ENCODE measurements at places on chromosomes 5 and 9.

DNA sequence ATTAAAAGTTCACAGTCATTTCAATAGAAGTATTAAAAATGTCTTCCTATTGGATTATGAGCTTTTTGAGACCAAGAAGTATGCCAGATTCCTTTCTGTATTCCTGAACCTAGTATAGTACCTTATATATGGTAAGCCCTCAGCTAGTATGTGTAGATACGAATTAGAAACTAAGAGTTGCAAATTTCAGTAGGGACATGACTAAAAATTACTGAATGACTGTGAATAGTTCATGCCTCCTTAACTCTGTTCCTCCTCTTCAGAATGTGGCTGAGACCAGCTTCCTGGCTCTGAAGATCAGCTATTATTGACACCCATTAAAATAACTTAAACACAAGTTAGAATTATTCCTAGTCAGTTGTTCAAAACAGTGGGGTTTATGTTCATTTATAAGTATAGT lies 19.7 kb downstream of the KDM3B start:
- no peak for DNase-seq

- no peak for DNase-seq
Measured at GRCh38 chr5:180026734-180027458, 44.7 kb downstream of the RNF130 start.

DNA sequence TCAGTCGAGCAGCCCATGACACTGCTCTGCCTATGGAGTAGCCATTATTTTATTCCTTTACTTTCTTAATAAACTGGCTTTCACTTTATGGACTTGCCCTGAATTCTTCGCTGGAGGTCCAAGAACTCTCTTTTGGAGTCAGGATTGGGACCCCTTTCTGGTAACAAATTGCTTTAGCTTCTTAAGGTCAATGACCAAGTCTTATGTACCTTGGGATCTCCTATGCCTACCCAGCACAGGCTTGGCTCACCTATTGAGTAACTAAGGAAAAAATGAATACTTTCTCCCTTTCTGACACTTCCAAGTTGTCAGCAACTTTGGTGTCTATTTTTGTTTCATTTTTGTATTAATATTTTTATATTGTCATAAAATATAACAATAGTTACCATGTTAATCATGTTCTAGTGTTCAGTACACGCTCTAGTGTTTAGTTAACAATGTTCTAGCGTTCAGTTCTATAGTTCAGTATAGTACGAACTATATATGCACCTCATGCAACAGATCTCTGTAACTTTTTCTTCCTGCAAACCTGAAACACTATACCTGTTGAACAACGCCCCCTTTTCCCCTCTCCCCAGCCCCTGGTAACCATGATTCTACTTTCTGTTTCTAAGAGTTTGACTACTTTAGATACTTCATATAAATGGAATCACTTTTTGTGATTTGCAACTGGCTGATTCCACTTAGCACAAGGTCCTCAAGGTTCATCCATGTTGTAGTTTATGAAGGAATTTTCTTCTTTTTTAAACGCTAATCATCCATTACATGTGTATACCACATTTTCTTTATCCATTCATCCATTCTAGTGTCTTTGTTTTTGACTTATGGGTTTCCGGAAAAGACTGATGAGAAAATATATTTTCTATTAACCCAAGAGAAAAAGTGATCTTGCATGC lies 1.8 kb upstream of the RHOBTB3 start:
- DNase-seq: no peak

GRCh38 chr9:129548571-129549135 lies 72.2 kb downstream of the C9orf50 start:
- no peak for DNase-seq

- no peak for DNase-seq
Measured at GRCh38 chr5:172407241-172407691, 47.1 kb downstream of the SH3PXD2B start.

DNA sequence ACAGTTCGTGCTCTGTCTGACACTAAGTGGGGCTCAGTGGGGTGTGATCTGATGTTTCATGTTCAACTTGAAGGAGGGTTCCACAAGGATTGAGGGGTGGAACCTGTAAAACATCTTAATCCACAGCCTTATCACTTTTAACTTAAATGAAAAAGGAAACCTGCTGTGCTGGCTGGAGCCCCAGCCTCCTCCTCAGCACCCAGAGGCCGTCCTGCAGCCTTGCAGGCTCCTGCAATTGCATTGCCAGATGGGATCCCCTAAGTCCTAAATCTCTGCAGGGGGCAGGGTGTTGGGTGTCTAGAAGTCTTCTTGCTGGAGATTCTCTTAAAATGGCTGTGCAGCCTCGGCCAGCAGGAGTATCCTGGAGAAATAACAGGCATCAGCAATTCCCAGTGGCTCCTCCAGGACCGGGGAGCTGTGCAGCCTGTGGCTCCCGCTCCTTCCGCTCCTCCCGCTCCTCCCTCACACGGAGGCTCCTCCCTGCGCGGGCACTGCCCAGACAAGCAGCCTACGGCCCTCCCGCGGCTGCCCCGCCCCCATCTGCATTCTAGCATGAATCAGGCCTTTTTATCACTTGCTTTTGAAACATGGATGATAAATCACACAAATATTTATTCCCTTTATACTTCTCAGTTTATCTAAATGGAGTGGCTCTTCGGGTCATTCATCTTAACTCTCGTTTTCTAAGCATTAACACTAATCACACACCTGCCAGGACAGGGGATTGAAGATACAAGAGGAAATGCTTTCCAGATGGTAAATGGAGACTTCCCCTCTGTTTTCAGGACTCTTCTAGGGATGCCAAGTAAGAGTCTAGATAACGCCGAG lies 131.0 kb downstream of the ADAMTS16 start:
- DNase-seq: peak; percentile 57

- peak; percentile 65 for DNase-seq
Measured at GRCh38 chr5:86979811-86980411, 287.8 kb upstream of the RASA1 start.

DNA sequence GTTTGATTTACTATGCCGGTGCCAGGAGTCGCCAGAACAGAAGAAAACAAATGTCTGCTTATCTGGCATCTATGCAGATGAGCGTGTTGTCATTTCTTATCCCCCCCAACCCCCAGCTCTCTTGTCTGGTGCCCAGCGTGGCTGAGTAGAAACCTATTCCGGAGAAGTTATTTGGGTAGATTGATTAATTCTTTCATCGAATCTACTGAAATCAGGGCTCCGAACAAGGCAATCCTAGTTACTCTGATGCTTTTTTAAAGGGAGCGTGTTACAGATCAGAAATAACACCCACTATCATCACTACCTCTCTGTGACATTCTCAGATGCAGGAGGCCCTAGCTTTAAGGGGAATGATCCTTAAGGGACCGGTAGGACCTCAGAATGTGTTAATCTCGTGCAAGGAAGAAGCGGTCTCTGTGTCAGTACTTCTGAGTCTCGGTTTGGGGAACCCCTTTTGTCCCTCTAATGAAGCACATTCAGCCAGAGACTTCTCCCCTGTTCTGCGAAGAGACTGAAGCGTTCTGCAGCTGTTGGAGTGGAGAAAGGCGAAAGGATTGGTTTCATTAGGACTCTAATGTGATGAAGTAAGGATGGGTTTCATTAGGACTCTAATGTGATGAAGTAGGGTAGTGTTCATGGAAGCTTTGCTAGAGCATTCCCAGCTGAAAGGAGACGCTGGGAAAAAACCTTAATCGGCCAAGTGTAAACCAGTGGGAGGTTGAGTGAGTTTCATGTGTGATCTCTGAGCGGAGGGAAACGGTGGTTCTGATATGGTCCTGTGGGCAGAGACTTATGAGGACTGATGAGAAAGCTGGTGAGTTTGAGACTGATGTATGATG lies 1.5 kb downstream of the PIP5K1B start:
- no peak for DNase-seq

DNA sequence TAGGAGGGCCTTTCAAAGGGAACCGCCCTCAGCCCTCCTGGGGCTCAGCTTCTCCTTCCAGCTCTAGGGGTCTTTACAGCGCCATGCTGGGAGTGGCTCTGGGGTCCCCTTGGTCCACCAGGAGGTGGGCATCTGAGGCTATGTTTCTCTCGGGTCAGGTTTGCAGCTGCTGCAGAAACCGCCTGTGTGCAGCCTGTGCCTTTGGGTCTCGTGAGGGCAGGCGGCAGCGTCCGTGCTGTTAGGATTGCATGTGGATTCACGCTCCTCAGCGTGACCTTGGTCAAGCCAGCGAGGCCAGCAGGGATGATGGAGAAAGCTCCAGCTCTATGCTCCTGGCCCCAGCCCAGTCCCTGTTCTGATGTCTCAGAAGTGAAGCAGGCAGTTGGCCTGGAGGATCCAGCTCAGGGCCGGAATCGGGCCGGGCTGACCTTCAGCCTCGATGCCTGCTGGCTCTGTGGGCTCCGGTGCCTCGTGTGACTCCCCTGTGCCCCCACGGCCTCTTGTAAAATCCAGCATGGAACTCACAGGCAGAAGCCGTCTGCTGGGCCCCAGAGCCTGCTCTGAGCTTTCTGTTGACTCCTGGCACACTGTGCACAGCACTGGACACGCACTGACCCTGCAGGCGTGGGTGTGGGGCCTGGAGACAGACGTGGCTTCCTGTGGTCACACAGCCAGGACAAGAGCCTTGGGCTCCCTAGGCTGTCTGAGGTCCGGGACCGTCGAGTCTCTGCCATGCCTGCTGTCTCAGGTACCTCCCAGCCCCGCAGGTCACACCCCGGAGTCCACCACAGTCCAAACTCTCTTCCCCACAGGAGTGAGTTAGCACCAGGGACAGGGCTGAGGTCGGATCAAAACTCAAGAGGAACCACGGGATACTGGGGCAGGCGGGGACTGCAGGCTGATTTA lies 54.3 kb downstream of the TRIP13 start:
- no peak for DNase-seq

DNA sequence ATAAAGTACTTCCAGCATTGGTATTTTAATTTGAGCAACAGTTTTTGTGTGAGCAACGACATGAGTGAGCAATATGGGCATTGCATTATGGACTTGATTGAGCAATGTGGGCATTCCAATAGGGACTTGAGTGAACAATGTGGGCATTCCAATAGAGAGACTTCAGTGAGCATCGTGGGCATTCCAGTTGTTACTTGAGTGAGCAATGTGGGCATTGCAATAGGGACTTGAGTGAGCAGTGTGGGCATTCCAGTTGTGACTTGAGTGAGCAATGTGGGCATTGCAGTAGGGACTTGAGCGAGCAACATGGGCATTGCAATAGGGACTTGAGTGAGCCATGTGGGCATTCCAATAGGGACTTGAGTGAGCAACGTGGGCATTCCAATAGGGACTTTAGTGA lies 52.2 kb downstream of the ZCCHC7 start:
- DNase-seq: no peak

DNA sequence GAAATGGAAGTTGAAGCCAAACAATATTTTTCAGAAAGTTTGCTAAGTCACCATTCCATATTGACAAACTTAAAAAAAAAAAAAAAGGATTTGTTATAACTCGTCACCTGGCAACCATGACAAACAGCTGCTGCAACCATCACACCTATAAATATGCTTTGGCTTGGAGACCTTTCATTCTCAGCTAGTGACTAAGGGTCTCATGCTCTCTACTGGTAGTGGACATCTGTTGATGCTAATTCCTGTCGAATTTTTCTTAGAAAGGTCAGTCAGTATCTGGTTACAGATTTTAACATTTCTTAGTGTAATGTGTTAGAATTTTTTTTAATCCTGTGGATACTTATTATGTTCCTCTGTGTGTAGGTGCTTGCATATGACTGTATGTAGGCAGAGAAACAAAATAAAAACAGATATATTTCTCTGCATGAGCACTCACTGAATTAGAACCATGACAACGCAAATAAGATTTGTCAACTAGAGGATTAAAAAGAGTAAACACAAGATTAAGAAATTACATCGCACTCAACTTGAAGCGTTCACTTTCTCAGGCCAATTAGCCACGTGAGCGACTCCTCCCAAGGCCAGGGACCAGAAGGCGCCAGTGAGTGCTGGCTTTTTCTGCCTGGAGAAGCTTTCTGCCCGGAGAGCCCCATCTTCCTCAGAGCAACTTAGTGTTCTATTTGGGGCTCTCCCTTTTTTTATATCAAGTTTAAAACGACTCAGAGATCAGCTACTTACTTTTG lies 27.0 kb upstream of the ZNF622 start:
- DNase-seq: peak; percentile 51

DNA sequence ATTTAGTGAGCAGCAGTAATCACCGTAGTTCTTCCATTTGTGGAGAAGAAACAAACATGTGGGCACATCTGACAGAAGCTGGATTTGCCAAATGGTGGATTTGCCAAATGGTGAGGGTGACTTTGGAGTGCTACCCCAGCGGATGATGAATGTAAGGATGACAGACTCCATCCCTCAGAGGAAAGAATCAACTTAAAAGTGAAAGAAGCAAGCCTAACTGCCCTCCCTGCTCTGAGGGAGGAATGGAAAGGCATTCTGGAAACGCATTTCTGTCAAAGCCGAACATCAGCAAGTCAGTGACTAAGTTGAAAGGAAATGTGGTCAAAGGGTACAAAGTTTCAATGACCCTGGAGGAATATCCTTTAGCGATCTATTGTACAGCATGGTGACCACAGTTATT lies 143.5 kb downstream of the GPBP1 start:
- no peak for DNase-seq

DNA sequence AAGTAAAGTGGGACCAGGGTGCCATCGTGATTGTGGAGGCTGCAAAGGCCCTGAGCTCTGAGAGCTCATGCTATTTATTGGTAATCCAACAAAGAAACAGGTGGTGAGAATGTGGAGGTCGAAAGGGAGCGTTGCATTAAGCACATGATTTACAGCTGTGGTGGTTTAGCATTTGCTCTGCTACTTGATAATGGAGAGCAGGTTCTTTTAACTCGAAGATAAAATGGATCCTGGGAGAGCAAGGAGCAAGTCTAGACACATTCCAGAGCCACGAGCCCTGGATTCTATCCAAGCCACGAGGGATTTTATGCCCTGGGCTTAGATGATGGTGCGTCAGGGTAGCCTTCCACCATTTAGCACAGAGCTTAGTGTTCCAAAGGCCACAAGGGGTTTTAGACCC lies 1710.1 kb upstream of the CDH9 start:
- no peak for DNase-seq

- DNase-seq: no peak
Measured at GRCh38 chr5:174177976-174178605, 132.6 kb downstream of the NSG2 start.

DNA sequence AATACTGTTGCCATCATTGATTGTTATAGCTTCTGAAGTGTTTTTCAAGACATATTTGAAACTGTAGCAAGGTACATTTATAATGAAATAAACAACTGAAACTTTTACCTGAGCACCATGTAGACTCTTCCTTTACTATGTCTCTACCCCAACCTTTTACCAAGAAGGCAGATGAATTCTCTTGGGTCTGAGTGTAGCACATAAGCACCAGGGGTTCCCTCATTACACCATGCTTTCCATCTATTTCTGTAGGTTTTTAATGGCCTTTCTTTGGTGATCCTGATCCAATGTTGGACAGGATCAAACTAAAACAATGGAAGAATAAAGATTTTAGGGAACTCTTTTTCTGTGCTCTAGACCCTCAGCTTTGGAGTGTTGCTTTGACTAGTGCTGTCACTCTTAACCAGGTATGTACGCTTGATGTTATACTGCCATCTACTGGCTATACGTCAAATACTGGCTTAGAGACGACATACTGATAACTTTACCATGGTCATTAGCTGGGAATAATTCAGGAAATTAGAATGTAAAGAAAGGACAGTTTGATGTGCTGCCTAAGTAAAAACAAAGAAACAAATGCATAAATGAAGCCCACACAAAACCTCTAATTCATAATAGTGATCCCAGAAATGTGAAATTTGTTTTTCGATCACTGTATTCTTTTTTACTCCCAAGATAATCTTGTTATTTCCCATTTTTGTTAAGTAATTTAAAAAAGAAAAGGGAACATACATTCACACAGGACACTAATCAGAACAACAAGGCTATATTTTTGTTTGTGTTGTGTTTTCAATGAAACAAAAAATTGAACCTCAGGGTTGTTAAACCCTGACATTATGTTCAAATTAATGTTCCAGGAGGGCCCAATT lies 30.7 kb downstream of the IFNW1 start:
- peak; percentile 59 for DNase-seq

GRCh38 chr5:153447534-153447933 lies 42.9 kb upstream of the GRIA1 start:
- no peak for DNase-seq

All from stromal cell of bone marrow (primary cell).